ENCODE measurements at places on chromosomes 5 and 9.

DNA sequence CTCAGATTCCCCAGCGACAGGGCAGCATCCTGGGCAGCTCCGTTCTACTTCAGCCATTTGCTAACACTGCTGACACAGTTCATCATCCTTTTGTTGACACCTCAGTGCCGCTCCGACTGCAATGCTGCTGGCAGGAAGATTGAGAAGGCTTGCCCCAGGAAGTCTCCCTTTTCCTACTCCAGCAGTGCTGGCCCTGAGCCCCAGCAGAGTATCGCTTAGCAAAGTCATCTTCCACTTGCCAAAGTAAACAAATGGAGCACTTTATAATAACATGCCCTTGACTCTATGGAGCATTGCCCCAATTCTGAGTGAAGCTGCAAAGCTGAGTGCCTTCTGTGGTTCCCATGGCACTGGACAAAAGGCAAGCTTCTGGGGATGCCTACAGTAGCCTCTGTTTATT, 32.2 kb downstream of the PRLR start:
- peak; percentile 64 for DNase-seq

GRCh38 chr9:71587576-71588362, 180.5 kb downstream of the CEMIP2 start:
- no peak for DNase-seq

- DNase-seq = no peak
These were observed 44.0 kb upstream of the LCP2 start for GRCh38 chr5:170341545-170341944.

- DNase-seq = no peak
These were observed 10.1 kb upstream of the GRIA1 start for GRCh38 chr5:153480401-153480800.

DNA sequence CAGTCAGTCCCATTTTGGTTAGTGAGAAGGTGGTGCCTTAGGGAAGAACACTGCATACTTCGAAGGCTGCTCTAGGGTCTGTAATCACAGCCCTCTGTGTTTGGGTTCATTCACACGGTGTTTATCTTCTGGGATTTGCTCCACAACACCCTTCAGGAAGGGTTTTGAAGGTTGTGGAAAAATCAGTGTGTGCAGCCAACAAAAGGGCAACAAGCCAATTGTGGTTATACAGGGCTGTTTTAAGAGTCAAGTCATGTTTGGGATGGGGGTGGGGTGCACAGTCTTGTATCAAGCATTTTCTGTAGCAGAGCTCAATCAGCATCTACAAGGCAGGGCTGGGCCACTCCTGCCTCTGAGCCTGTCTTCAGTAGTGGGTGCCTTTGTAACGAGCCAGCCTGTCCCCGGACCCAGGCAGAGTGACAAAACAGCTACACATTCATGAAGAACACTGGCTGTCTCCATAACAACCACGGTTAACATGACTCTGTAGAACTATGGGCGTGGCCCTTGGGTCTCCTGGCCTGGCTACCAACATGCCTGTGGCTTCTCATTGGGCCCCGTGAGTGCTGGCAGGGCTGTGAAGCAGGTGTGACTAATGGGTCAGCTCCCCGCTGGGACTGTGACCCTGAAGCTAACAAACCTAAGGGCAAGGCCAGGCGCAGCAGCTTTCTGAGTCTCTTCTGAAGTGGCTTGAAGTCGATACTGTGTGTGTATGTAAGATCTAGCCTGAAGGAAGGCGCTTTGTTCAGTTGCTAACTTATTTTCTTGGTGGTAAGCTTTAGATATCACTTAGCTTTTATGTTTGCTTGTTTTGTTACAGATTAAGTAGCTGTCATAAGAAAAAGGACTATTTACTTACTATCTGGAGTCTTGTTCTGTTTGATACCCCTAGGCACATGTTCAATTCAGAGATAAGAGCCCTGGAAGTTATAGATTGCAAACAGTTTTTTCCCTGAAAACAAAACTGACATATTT, 27.9 kb upstream of the GOLM1 start:
- DNase-seq = peak; percentile 99

GRCh38 chr5:149546974-149547373, 4.3 kb downstream of the CSNK1A1 start:
- peak; percentile 16 for DNase-seq

- DNase-seq = no peak
These were observed 48.5 kb downstream of the PRRC2B start for GRCh38 chr9:131442351-131442750.

DNA sequence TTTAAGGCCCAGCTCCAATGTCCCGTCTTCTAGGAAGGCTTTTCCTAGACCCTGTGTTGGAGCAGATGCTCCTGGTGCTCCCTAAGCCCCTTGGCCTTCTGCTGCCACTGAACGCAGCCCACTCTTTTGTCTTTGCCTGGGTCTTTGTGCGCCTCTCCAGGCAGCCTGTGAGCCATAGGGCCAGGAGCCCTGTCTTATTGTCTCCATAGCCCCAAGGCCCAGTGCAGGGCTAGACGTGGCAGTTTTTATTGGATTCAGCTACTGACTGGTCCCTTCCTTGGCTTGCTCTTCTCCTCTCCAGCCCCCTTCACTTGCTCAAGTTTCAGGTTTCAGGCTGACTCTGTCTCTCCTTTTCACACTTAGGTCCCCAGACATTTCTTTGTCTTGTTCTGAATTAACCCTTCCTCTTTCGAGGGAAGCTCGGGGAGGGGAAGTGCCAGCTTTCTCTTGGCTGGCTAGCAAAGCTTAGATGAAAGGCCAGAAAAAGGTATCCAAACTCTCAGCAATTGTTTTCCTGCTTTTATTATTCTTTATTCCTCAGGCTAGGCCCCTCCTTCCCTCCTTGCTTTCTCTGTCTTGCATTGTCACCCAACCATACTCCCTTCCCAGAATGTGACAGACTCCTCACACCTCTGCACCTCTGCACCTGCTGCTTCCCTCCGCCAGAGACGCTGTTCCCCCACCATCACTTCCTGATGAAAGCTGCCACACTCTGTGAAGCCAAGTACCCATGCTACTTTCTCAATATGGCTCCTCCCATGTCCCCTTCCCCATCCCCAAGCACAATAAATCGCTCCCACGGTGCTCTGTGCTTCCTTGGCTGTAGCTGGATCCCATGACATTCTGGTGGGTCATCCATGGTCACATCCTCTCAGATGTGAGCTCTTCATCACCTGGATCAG, 101.6 kb upstream of the CPEB4 start:
- DNase-seq = no peak

DNA sequence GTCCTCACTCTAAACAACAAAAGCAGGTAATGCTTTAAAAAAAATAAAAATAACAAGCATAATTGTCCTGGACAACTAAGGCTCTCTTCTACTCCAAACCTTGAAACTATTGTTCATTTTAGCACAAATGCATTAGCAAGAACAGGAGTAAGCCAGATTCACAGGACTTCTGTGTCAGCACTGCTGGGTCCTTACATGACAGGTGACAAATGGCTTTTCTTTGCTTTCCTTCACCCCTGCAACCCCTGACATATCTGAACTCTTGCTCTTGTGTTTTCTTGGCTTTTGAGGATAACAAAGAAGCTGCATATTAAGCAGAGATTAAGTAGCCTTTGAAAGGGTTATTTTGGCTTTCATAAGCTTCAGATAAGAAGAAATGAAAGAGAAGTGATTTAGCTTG, 71.1 kb downstream of the ZNF474 start:
- no peak for DNase-seq

DNA sequence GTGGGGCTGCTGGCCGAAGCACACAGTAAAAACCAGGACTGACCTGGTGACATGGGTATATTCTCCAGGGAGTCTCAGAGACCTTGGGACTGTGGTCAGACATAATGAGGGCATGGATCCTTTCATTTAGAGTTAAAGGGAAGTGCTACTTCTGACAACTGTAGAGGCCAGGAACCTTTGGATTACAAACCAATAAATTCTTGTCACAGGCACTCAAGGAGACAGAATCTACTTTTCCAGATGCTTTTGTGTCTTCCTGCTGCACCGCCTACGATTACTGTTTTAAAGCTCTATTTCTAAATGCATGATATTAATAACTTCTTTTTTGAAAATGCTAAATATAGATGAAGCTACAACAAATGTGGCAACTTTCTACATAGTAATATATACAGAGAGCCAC, 106.5 kb upstream of the LPAR1 start:
- DNase-seq = no peak

DNA sequence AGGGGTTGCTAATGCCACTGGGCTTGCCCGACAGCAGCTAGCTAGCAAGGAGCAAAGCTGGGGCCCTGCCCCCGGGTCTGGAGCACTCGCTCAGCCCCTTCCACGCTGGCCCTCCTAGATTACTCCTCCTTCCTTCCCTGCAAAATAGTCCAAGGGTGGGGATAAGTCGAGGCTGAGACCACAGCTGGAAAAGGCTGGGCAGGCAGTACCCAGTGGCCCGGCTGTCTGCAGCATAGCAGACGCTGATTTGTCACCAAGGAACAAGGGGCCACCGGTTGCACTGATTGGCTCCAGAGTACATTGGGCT, 73.9 kb downstream of the ADAMTS2 start:
- no peak for DNase-seq

GRCh38 chr5:2249026-2249425, 366.3 kb upstream of the IRX4 start:
- DNase-seq = no peak

DNA sequence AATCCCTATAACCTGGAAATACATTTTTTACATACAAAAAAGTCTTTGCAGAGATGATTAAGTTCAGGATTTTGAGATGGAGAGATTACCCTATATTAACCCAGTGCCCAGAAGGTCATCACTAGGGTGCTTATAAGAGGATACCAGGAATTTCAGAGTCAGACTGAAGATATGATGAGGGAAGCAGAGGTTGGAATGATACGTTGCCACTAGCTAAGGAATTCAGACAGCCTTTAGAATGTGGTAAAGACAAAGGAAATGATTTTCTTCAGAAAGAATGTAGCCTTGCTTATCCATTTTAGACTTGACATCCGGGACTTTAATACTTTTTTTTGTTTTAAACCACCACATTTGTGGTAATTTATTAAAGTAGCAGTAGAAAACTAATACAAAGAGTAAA, 2176.8 kb upstream of the C9orf72 start:
- DNase-seq = no peak

DNA sequence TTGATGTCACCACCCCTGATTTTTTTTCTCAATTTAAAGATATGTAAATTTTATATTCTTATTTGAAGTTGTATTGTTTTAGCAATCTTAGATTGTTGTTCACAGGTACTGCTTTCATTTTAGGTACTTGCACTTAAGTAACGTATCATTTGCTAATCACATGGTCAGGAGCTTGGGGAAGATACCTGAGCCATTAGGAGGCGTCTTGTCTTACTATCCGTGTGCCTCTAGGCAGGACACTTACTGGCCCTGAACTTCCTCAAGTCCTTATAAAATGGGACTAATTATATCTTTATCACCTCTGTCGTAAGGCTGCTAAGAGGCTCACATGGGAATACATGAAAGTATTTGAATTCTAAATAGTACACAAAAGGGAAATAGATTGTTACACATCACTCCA, 18.5 kb downstream of the ZSWIM6 start:
- DNase-seq = no peak

DNA sequence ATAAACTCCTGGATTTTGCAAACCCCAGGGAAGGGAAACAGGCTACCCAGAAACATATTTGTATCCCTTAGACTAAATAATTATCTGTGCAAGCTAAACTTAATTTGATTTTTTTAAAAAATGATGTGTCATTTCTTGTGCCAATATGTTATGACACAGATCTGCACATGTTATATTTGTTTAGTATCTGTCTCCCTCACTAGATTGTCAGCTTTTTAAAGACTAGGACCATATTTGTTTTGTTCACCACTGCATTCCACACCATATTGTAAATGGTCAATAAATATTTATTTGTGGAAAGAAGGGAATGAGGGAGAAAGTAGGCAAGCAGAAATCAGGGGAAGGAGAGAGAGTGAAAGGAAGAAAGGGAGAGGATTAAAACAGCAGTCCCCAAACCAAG, 143.3 kb upstream of the TNPO1 start:
- DNase-seq = no peak

DNA sequence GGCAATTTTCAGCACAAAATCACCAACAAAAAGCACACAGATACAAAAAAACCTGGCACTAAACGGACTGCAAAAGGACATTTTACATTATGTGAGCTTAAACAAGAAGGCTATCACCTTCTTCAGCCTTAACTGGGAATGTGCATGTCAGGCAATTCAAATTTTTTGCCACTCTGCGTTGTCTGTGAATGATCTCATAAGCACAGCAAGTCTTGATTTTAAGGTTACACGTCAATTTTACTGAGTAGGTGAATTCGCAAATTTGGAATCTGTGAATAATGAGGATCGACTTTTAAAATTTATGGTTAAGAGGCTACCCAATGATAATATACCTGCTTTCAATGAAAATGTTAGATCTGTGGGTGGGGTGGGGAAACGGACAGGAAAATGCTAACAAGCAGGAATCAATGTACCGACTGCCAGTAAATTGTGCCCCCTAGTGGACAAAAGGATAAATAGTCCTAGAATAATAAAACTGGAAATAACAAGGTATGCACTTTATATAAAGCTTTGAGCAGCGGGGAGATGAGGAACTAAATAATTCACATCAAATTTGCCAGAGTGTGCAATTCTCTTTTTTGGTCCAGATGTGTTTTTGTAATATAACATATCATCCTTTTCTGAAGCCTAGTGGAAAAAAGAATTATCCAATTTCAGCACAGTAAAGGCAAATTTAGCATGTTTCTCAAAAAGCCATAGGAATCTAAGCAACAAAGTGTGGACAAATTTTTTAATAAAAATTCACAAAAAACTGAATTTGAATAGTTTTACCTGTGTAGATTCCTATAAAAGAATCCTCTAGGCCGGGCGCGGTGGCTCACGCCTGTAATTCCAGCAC, 20.5 kb downstream of the EQTN start:
- DNase-seq = peak; percentile 62

- DNase-seq = no peak
These were observed 79.5 kb upstream of the LHFPL2 start for GRCh38 chr5:78727786-78728761.

GRCh38 chr5:107543868-107544267, 126.9 kb downstream of the EFNA5 start:
- DNase-seq = no peak

- no peak for DNase-seq
These were observed 67.9 kb downstream of the OLFM1 start for GRCh38 chr9:135155396-135155795.

GRCh38 chr9:85898332-85898731, 42.6 kb upstream of the NAA35 start:
- no peak for DNase-seq

DNA sequence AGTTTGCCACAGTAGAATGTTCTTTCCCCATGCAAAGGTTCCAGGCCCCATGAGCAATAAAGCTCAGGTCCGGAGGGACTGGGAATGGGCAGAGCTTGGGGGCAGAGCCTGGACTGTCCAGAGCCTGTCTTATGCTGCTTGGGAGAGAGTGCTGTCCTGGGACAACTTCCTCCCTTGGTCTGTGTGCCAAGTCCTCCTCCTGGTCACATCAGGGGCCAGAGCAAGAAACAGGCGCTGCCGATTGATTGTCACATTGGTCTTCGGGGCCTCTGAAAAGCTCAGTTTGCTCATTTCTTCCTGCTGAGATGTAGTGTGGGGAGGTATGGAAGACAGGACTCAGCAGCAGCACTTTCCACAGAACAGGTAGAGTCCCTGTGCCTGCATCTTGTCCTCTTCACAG, 54.0 kb upstream of the FCN1 start:
- DNase-seq = no peak

GRCh38 chr9:20297646-20298084, 324.6 kb downstream of the MLLT3 start:
- DNase-seq = no peak

Data from NCI-H748 treated with DMSO at 0.1 percent for 48 hours (cell line).